Stimulated activated CD8-positive, alpha-beta memory T cell treated with anti-CD3 and anti-CD28 coated beads, Interleukin-2, amount 100 ng/mL, for 1 hour (primary cell): ENCODE measurements at places on chromosomes 4 and X.

DNA sequence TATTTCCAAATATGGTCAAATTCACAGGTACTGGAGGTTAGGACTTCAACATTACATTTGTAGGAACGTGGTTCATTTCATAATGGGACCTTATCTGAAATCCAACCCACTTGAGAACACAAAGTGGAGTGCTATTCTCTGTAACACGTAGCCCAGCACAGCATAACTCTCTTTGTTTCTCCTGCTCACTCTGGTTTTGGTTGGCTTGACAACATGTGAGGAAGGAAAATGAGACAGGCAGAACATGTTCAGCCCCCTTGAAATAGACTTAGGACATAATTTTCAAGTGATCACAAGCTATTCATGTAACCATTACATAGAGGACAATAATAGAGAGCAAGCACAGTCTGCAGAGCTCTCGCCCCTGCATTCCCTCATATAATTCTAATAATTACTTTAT, 115.1 kb upstream of the SMIM10 start:
- DNase-seq = no peak

GRCh38 chrX:47706575-47706974, 47.6 kb upstream of the UXT start:
- DNase-seq = no peak

GRCh38 chrX:56798339-56798711, 69.3 kb downstream of the NBDY start:
- no peak for DNase-seq

- no peak for DNase-seq
Observed at GRCh38 chrX:138026211-138026610, 460.3 kb downstream of the ZIC3 start.

DNA sequence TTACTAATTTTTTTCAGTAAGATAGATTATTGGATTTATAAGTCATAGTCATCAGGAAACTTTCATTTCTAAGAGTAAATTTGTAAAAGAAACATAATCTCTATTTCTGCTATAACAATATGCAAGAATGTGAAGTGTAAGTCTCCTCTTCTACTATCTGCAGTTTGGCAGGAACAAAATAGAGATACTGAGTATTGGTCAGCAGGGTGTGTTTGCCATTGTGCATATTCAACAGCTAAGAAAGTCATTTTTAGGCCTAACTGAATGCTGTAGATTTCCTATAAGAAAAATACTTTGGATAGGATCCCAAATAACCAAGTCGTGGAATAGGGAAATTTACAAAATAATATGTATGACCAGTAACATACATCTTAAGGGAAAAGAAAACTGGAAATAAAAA, 253.3 kb upstream of the EPHA5 start:
- DNase-seq = no peak

GRCh38 chr4:8392591-8393190, 47.8 kb downstream of the ACOX3 start:
- no peak for DNase-seq

- no peak for DNase-seq
Observed at GRCh38 chr4:111398906-111399330, 746.3 kb upstream of the FAM241A start.

DNA sequence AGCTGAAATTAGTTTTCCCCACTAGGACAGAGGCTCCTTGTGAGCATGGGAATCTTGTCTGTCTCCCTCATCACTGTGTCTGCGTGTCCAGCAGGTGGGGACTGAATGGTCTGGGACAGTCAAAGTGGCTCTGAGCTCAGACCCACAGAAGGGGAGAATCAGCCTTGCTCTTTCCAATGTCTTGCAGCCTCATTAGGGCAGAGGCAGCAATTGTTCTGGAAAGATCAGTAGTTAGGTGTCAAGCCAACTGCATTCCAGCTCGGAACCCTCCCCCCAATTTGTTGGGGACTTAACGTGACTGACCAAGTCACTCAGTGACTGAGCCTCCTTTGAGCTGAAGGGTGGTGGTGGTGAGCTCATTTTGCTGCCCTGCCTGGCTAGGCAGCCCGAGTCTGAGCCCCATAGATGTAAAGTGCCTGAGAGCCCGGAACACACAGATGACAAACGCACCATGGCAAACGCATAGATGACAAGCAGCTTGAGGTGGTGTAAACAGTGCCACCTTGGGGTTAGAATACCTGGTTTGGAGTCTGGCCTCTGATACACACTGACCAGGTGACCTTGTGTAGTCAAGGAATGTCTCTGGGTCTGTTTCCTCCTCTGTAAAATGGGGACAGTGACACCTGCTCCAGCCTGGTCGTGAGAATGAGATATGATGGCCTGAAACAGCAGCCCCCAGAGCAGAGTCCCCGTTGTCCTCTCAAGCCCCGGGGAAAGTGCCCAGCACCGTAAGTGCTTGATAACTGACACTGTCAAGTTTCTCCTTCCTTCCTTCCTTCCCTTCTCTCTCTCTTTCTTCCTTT, 2.7 kb upstream of the SORCS2 start:
- DNase-seq = no peak

- no peak for DNase-seq
Observed at GRCh38 chrX:110397339-110397738, 38.7 kb downstream of the RTL9 start.

DNA sequence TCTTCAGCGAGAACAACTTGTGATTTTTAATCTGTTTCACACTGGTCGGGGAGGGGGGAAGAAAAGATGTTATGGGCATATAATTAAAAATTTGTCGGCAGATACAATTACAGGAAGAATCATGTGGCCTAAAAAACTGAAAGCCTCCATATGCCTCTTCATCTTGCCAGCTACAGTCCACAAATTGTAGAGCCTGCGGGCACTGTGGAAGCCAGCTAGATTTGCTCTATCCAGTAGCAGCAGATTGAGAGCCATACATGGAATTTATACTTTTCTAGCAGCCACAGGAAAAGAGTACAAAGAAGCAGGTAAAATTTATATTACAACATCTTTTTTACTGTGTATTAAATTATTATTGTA, 147.3 kb downstream of the TBL1X start:
- DNase-seq = no peak

DNA sequence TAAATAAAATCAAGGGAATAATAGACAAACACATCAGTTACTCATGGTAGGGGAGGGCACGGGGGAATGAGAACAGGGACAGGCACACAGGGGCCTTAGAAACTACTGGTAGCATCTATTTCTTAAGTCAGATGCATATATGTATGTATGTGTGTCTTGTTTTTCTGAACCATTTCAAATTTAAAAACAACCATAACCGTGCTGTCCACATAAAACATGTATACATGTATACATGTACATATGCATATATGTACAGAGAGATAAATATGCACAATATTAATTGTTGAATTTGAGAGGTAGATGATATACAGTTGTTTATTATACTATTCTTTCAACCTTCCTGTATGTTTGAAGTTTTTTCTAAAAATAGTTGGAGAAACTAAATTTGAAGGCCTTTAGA, 7.8 kb upstream of the AWAT1 start:
- no peak for DNase-seq

- DNase-seq = no peak
Observed at GRCh38 chr4:102169345-102169744, 175.9 kb downstream of the SLC39A8 start.

DNA sequence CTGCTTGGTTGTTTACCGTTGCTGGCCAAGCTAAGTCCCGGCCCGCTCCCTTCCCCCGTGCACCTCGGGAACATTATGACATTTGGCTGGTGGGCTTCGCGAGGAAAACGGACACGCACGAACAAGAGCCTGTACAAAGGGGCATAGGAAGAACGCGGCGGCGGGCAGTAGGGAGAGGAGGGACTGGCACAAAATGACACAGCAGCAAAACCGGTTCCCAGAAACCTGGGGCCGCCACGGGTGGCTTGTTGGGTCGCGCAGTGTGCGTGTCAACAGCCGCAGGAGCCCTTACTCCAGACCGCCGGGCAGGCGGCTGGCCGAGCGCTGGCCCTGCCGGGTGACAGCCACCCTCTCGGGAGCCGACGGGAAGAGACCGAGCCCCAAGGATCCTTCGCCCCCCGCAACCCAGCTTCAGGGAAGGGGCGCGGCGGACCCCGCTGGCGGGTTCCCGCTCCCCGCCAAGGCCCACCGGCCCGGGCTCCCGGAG, 1.6 kb upstream of the LIN54 start:
- no peak for DNase-seq

GRCh38 chrX:19034025-19034424, 50.1 kb upstream of the PHKA2 start:
- no peak for DNase-seq

DNA sequence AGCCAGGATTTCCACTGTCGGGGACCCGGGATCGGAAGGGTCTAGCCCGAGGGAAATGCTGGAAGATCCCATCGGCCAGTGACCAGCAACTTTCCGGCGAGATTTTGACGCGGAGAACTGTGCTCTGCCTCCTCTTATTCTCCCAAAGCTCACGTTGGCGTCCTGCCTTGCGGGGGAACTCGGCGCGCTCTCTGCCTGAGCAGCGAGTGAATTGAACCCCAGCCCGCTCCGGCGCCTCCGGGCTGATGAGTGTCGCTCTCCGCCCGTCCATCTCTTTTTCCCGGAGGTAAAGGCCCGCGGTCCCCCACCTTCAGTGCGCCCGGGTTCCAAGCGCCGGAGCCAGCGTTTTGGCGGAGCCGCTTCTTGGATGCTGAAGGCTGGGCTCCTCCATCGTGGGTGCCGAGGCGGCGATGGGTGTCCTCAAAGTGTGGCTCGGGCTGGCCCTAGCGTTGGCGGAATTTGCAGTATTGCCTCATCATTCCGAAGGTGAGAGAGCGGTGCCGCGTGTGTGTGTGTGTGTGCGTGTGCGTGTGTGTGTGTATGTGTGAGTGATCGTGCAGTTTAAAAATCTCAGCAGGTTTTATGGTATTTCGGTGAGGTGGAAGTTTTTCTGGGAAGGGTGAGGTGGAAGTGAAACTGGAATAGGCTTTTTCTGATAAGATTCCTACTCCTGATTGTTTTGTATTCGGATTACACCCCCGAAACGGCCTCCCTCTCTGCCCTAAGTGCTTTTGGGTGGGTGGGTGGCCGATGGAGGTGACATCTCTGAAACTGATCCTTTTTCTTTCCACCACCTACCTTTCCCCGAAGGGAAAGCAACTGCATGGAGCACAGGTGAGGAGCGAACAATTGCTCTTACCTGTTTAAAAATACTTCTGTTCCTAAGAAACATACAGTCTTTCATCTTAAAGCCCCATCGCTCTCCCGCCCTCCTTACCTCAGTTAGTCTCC, 752 bp downstream of the FRAS1 start:
- no peak for DNase-seq

GRCh38 chr4:1788254-1788973, 4.7 kb upstream of the FGFR3 start:
- DNase-seq = no peak

DNA sequence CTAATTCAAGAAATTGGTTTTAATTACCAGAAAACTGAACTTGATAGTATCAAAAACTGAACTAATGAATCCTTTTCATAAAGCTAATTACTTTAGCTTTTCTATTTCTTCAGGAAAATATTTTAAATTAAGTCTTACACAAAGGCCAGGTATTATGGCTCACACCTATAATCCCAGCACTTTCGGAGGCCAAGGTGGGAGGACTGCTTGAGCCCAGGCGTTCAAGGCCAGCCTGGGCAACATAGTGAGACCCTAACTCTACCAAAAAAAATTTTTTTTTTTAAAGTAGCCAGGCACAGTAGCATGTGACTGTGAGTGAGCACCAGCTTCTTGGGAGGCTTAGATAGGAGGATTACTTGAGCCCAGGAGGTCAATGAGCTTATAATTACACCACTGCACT, 19.1 kb downstream of the CNOT6L start:
- no peak for DNase-seq

DNA sequence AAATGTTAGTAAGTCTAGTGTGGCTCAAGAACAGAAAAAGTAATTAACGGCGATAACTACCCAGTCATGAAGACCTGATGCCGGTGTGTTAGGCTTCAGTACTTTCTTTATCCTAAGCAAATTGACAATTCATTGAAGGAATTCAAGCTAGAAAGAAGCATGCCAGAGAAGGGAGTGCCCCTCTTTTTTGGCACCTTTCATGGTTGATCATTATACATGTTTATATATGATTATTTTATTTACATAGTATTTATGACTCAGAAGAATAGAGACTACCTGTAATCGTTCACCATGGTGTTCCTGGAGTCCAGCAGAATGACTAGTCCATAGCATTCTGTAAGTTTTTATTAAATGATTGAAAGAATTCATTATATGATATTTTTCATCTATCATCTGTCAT, 548.3 kb upstream of the SLIT2 start:
- DNase-seq = no peak

DNA sequence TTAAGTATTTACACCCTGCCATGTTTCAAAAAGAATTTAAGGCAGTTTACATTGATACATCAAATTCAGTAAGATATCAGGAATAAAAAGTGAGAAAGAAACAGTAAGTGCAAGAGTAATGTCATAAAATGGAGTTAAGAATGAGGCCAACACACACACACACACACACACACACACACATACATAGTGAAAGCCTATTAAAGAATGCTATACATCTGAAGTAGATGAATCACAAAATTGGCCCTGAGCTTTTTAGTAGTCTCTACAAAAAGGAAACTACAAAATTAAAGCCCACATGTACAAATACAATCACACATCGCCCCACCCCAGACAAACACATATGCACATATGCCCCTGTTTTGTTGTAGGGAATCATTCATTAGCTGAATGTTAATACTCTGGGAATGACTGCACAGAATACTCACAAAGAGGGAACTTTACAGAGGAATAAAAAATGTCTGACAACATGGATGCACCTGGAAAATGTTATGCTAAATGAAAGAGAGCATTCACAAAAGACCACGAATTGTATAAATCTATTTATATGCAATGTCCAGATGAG, 428.8 kb downstream of the IL15 start:
- DNase-seq = no peak

- DNase-seq = no peak
Observed at GRCh38 chr4:169092889-169093522, 83.0 kb upstream of the CBR4 start.

DNA sequence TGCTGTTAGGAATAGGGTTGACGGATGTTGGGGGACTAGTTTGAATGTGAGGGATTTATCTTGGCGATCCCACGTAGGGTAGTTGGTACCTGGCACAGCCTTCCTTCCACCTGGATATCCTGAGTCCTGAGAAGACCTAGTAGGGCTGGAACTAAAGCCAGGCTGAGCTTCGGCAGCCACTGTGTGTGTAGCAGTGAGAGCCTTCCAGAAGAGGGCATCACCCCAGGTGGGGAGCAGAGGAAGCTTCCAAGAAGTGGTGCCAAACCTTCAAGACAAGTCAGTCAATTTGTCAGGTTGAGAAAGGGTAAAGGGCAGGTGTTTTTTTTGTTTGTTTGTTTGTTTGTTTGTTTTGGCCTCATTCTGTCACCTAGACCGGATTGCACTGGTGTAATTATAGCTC, 1.2 kb upstream of the FGFBP2 start:
- DNase-seq = no peak

- no peak for DNase-seq
Observed at GRCh38 chr4:35216636-35217035, 1027.7 kb downstream of the ARAP2 start.

- DNase-seq = peak; percentile 10
Observed at GRCh38 chr4:25842229-25842845, 20.5 kb downstream of the SEL1L3 start.

- DNase-seq = no peak
Observed at GRCh38 chrX:136049608-136050007, 64.4 kb downstream of the SLC9A6 start.

- no peak for DNase-seq
Observed at GRCh38 chr4:1638873-1639272, 45.2 kb downstream of the FAM53A start.
